ENCODE measurements at places on chromosomes 6 and 20. TPM values are rescaled to one million over a fixed set of nuclear protein-coding genes. Genes with fewer than 3 reads are reported as not detected.

DNA sequence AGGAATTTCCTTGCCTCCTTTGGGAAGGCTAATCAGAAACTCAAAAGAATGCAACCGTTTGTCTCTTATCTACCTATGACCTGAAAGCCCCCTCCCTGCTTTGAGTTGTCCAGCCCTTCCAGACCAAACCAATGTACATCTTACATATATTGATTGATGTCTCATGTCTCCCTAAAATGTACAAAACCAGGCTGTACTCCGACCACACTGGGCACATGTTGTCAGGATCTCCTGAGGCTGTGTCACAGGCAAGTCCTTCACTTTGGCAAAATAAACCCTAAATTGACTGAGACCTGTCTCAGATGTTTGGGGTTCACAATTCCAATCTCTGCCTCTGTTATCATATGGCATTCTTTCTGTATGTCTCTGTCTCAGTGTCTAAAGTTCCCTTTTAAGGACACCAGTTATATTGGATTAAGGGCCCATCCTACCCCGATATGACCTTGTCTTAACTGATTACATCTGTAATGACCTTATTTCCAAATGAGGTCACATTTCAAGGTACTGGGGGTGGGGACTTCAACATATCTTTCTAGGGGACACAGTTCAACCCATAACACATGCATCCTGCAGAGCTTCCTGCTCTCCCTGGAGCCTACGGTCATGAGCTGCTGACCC is 513.5 kb upstream of the JARID2 start:
- no peak for DNase-seq

DNA sequence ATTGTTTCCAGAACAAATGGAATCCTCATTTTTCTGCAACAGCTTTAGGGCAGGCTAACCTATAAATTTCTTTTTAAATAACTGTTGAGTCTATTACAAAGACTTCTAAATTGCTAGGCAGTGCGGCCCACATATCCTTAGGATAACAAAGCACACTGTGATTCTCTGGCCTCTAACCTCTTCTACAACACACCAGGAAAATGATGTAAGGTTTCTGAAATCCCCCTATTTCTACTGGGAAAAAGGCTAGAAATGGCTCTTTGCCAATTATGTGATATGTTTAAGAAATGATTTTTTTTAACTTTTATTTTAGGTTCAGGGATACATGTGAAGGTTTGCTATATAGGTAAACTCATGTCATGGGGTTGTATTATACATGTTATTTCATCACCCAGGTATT is 17.3 kb upstream of the NT5E start:
- DNase-seq: no peak

GRCh38 chr6:28880894-28881780 is 42.6 kb downstream of the TRIM27 start:
- peak; percentile 85 for DNase-seq

DNA sequence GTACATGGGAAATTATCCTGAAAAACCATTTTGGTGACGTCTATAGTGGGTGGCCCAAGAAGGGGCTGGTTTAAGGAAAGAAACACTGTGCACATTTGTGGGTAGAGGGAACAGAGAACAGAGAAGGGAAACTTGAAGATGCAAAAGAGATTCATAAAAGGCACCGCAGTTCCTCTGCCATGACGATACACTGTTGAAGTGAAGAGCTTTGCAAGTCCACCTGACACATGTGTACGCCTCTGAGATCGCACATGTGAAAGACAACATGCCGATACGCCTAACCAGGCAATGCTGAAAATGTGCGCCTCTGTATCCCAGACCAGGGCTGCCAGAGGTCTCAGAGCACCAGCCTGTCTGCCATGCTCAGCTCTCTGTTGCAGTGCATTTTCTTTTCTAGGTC is 180.9 kb downstream of the KIF16B start:
- no peak for DNase-seq

- no peak for DNase-seq
Measured at GRCh38 chr6:71496018-71496721, 207.6 kb downstream of the OGFRL1 start.

DNA sequence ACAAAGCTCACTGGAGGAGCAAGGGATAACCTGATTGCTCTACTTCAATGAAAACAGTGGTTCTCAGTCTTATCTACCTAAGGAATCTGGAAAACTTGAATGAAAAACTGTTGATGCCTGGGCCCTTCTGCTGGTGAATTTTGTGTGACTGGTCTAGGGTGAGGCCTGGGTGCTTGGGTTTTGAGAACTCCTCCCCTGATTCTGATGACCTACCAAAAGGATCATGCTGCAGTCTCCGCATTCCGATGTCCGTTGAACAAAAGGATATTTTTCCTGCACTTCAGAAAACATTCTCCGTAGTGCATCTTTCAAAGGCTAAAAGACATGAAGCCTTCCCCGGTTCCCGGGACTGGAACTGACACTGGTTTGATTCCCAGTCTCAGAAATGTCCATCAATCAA is 157.9 kb downstream of the SYNDIG1 start:
- no peak for DNase-seq

Gene HLA-F
- 11.2 TPM for total RNA-seq

Gene TMEM170B
- 5.4 TPM for total RNA-seq

Gene ROS1
- 0.05 TPM for total RNA-seq

Data from WTC11 (cell line).